Activated naive CD4-positive, alpha-beta T cell treated with Interleukin-2 at 50 U/mL for 16 hours (primary cell): ENCODE measurements at places on chromosomes 5 and 9.

DNA sequence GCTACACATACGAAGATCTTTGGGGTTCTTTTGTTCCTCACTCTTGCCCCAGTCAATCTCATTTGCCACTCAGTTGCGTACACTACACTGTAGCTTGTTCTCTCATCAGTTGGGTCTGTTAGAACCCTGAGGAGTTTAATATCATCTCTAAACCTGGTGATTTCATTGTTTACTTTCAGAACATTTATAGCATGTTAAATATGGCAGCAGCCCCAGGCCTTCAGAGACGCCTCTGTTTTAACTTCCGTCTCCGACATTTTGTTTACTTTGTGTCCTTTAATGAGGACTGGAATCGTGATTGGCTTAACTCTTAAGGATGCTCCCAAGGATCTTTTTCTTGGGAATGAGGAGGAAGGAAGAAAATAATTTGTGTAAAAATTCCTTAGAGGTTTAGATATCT is 510.1 kb downstream of the NR2F1-AS1 start:
- DNase-seq: no peak

DNA sequence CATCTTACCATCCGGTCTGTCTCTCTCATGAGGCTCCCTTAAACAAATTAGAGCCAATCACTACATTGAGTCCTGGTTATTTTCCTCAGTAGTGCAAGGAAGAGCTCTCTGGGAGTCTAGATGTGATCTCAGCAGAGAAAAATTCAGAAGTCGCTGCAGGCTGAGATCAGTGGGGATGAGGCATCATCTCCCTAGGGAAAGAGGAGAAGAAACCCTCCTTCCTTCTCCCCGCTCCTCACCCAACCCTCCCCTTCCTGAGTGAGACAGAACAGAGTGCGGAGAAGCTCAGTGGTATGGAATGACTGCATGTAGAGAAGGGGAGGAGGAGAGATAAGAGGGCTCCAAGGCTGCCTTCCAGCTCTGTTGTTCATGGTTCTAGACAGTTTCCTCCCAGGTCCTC is 80.5 kb downstream of the PAPPA start:
- DNase-seq: no peak

- no peak for DNase-seq
Observed at GRCh38 chr5:133406208-133406976, 205.9 kb downstream of the FSTL4 start.

DNA sequence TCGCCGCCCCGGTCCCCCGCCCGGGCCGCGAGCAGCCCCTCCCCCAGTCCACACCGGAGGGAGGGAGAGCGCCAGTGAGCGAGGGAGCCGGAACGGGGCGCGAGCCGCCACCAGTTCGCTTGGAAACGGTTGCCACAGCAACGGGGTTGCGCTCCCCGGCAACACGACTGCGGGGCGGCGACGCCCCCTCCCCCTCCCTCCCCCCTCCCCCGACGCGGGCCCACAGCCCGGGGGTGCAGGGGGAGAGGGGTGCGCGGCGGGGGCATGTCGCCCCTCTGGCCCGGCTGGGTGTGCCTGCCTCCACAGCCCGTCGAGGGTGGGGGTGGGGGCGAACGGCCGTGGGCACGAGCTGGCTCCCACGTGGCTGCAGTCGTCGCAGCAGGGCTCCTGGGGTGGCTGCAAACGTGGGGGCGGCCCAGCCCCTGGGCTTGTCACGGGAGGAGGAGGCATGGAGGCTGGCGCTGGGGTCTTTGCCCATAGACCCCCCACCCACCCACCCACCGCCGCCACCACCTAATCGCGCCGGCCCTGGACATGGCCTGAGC is 524 bp downstream of the PRR7 start:
- DNase-seq: peak; percentile 71

GRCh38 chr5:68215898-68216244 is 315 bp downstream of the PIK3R1 start:
- no peak for DNase-seq

DNA sequence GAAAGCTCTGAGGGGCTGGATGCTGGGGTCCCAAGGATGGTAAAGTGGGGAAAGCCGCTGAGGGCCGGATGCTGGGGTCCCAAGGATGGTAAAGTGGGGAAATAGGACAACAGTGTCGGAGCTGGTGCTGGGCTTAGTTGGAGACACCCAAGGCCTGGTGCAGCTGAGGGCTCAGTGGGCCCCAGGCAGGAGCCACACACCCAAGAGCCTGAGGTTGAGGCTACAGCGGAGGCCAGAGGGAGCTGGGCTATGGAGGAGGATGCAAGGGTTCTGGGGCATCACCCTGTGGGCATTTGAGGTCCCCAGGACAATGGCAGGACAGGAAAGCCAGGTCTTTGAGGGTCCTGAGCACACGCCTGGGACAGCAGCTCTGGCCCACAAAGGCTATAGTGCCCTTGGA is 19.1 kb upstream of the SLC9A3 start:
- DNase-seq: no peak

GRCh38 chr5:103441523-103441922 is 121.1 kb downstream of the NUDT12 start:
- DNase-seq: no peak

GRCh38 chr5:78113689-78114264 is 180.7 kb downstream of the AP3B1 start:
- DNase-seq: no peak

GRCh38 chr5:87686975-87687374 is 274.2 kb upstream of the CCNH start:
- DNase-seq: no peak

GRCh38 chr9:70046274-70047070 is 2.8 kb downstream of the MAMDC2 start:
- no peak for DNase-seq

- DNase-seq: peak; percentile 16
Observed at GRCh38 chr5:128213340-128213739, 129.8 kb downstream of the SLC12A2 start.

- DNase-seq: peak; percentile 51
Observed at GRCh38 chr9:133349965-133350616, 2.1 kb downstream of the RPL7A start.

GRCh38 chr5:173901705-173902104 is 13.6 kb downstream of the CPEB4 start:
- no peak for DNase-seq

GRCh38 chr9:38685535-38685934 is 34.4 kb downstream of the FAM240B start:
- DNase-seq: no peak

- DNase-seq: no peak
Observed at GRCh38 chr5:27316271-27316650, 277.9 kb upstream of the CDH9 start.

- DNase-seq: no peak
Observed at GRCh38 chr9:87643107-87643650, 82.7 kb upstream of the CTSL start.

DNA sequence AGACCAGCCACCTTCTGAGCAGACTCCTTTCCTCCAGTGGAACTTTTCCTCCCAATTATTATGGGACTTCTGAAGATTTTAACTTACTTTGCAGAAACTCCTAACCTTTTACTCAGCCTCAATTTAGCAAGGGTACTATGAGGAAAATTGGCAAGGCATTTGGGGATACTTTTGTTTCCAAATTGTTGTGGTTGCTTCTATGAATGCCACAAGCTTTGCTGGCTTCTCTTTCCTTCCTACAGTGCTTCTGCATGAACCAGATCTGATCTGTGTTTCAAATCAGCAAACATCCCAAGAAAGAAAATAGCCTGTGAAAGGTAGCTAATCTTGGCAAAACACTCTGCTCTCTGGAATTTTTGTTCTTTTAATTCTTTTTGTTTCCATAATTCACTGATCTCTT is 57.3 kb upstream of the TAF11L2 start:
- no peak for DNase-seq

GRCh38 chr9:79796411-79796810 is 224.6 kb downstream of the TLE4 start:
- DNase-seq: no peak

GRCh38 chr5:35124932-35125331 is 77.2 kb upstream of the AGXT2 start:
- no peak for DNase-seq

- no peak for DNase-seq
Observed at GRCh38 chr5:163789870-163790269, 284.5 kb downstream of the MAT2B start.

DNA sequence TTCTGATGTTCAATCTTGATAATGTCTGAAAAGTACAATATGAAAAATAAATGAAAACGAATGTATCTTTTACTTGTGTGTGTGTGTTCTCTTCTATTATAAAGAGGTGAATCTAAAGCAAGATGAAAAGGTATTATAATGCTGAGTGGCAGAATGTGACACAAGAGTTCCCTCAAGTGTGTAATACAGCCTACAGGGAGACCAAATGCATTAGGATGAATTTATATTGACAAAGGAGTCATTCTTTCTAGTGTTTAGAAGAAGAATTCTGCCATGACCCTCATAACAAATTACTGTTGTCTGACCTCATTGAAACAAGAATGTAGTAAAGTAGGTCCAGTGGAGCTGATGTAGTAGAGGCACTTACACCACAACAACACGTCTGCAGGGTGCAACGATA is 1119.0 kb upstream of the CDH10 start:
- no peak for DNase-seq

- no peak for DNase-seq
Observed at GRCh38 chr5:78771260-78772205, 123.0 kb upstream of the LHFPL2 start.

GRCh38 chr9:20941174-20941690 is 90.2 kb downstream of the HACD4 start:
- peak; percentile 35 for DNase-seq

GRCh38 chr5:107365320-107366109 is 305.2 kb downstream of the EFNA5 start:
- no peak for DNase-seq

DNA sequence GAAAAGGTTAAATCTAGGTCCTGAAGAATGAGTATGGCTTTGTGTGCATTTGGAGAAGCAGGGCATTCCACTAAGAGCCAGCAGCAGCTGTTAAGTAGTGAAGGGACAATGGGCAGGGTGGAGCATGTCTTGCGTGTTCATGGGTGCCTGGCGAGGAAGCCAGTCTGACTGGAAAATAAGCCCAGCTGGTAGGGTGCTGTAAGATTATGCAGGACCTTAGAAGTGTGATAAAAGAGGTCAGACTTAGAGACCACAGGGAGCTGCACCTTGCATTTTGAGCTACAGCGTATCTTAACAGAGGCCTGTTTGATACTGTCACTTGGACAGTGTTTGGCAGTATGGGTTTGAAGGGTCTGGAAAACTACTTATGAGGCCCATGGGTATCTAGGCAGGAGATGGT is 131.7 kb upstream of the ELL2 start:
- no peak for DNase-seq

GRCh38 chr5:40746703-40747102 is 9.1 kb downstream of the TTC33 start:
- no peak for DNase-seq

GRCh38 chr5:66945389-66946349 is 250.9 kb downstream of the CD180 start:
- peak; percentile 5 for DNase-seq

- no peak for DNase-seq
Observed at GRCh38 chr9:129720865-129721545, 31.8 kb downstream of the PTGES start.

DNA sequence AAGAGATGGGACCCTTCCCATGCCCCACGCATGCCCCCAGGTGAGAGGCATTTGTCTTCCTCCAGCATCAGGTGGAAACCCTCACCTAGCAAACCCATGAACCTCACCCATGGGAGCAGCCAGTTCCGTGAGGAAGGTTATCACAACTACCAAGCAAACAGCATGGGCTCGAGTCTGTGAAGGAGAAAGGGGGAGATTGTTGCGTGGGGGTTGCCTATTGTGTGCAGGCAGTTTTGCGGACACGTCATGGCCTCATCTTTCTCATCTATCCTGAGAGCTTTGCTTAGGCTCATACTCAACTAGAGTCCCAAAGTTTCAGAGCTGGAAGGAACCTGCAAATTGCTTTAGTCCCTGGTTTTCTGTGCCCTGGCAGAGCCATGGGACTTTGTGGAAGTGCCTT is 73.6 kb upstream of the TGFBR1 start:
- DNase-seq: no peak

DNA sequence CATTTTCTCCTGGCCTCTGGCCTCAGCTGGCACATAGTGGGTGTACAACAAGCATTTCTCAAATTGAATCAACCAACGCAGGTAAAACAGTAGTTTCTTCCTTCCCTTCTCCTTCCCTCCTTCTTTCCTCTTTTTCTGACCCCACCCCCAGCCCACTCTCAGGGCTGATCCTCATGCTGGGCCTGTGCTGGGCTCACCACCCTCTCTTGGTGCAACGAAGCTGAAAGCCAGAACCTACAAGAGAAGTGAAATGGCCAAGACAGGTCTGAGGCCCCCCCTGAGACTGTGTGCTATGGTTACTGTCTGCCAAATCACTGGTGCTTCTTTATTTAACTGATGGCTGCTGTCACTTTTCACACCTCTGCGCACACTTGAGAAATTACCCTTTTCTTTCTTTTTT is 53.0 kb upstream of the BOD1 start:
- DNase-seq: no peak

DNA sequence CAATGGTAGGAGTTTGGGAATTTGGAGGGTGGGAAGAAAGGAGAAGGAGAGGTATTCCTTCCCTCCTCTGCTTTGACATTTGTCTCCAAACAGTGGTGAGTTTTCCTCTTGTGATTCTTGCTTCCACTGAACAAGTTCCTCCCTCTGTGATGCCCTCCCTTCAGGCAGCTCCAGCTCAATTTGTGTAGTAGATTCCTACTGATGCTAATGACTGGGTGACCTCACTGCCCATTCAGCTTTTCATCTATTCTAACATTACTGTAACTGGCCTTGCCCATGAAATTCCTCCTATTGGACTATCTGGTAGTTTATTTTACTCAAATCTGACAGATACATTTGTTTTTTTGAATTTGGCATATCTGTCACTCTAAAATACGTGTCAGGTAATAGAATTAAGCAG is 121.4 kb downstream of the NFIB start:
- no peak for DNase-seq

- DNase-seq: no peak
Observed at GRCh38 chr9:107734256-107735013, 244.9 kb upstream of the KLF4 start.

DNA sequence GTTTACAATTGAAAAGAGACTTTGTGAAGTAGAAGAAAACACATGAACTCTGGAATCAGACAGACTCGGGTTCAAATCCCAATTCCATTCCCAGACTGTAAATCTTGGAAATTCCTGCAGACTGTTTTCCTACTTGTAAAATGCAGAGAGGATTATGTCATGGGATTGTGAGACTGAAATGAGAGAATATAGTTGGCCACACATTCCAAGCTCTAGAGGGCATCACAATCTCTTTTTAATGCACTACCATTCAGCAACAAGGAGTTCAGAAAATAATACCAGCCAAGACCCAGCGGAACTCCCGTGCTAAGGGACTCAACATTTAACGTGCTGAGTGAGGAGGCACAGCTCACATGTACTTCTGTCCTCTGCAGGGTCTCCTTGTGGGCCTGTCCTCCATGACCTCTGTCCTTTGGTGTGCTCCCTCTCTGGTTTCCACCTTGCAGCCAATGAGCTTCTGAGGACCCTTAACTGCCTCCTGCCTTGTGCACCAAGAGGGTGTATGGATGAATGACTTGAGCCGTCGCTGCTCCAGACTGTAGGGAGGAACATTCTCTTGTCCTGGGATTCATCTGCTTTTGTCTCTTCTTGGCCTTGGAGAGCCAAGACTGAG is 263.5 kb downstream of the NTRK2 start:
- DNase-seq: no peak

GRCh38 chr9:33148367-33149014 is 18.6 kb downstream of the B4GALT1 start:
- DNase-seq: no peak
